Umbilical cord (tissue), 2 donors: ENCODE measurements at places on chromosomes 6 and 20.
A peak's percentile ranks its signal among the peaks of the same experiment; 100 is the strongest.

- DNase-seq = no peak
These were observed 148.3 kb upstream of the TBX18 start for GRCh38 chr6:84912472-84913322.

- no peak for DNase-seq
These were observed 37.5 kb upstream of the NOX3 start for GRCh38 chr6:155493026-155493693.

GRCh38 chr20:46811224-46812084 lies 83.2 kb upstream of the EYA2 start:
- no peak for DNase-seq

DNA sequence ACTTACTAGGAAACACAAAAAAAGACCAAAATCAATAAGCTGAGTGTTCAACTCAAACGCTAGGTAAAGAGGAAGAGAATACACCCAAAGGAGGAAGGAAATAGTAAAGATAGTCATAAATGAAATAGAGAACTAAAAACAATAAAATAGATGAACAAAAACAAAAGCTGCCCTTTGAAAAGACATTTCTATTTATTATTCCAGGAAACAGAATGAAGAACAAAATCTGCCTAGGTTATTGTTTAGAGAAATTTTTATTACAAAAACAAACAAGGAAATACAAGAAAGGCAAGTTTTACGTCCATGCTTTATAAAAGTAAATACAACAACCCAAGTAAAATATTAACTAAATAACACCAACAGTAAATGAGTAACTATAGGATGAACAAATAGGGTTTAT lies 20.1 kb downstream of the HLA-DMB start:
- DNase-seq = no peak

- no peak for DNase-seq
These were observed 60.3 kb downstream of the RNF217 start for GRCh38 chr6:125022391-125022989.

DNA sequence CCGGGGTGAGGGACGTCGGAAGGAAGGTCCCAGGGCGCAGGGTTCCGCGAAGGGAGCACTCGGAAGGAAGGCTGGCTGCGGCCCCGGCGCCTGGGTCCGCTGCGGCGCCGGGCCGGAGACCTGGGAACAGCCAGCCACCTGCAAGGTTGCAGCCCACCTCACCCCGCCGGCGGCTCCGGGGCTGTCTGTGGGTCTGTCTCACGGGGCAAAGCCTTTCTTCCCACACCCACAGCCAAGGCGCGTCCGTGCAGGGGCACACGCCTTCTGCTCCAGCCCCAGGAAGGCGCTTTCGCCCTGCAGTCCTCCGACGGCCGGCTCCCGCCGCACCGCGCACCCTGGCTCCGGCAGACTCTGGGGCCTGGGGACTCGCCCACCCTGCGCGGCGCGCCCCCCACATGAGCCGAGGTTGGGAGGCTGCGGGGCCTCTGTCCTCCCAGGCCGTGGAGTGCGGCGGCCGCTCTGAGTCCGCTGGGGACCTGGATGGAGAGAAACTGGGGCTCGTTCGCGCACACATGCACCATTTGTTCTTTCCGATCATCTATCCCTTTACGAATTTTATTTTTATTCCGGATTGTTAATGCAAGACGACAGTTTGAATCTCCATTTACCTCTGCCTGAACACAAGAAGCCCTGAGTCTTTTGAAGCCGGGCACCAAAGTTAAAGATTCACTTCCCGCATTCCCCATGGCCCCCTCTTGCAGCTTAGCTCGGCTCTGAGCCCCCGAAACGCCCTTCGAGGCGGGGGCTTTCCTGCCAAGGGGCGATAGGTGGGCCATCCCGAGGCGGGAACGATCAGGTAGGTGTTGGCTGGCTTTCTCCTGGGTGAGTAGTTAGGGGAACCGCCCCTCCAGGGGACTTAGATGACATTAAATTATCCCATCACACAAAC lies 4.5 kb upstream of the FOXC1 start:
- no peak for DNase-seq

DNA sequence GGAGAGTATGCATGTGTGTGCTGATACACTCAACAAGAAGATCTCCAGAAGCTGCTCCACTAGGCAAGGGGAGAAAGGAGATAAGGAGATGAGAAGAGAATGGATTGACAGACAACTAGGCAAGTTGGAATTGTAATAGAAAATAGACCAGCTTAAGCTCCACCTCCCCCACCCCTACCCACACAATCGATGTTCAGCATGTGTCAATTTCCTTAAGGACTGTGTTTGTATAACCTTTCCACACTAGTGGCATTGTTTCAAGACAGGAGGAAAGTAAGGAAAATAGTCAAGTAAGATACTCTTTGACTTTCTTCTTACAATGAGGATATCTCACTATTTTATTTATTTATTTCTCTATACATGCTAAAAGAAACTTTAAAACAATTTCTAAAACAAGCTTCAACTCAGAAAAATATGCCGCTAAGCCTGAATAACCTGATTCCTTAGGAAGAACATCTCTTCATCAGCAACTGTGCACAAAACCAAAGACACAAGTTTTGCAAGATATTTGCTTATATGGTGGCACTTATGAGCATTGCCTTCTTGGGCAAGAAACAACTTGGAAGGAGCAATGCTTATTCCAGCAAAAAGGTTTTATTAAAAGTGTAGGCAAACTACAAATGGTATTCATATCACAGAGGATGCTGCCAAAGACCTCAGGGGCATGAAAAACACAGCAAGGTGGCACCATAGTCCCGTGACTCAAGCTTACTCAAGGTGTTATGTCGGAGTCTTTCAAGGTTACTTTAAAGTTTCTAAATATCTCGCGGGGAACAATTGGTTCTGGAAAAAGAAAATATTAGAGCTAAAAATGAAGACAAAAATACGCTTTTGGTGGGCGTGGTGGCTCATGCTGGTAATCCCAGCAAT lies 249.1 kb downstream of the COL12A1 start:
- peak; percentile 40 for DNase-seq

DNA sequence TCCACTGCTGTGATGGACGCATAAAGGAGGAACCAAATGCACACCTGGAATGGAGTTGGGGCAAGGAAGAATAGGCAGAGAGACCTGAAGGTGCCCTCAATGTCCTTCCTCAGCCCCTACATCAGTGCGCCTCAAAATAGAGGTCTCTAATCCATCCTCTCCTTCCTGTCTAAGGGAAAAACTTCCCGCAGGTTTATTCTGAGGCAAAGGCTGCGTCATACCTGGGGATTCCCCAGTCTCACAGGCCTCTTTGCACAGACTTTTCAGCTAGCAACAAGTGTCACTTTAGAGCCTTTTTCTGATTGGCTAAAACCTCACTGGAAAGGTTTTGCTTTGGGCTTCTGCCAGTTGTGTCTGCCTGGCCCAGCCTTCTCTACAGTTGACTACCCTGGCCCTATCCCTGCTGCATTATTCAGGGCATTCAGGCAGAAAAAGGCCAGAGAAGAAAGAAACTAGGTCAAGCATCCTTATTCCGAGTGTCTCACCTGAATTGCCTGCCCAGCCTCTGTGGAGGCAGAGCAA lies 1.8 kb upstream of the HLA-DQB1 start:
- DNase-seq = peak; percentile 34

- DNase-seq = no peak
These were observed 243.5 kb downstream of the SMOC2 start for GRCh38 chr6:168684471-168684870.

DNA sequence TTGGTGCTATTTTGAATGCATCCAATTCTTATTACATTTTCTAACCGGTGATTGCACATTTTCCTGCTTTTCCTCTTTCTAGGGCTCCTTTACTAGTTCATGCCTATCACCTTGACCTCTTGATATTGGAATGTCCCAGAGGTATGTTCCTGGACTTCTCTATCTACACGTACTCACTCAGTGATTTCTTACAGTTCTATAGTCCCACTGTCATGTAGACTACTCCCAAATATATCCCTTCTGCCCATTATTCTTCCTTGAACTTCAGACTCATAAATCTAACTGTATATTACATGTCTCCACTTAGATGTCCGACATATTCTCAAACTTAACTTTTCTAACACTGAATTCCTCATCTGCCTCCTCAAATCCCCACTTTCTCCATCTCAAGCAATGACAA lies 7.2 kb upstream of the AHI1 start:
- DNase-seq = no peak

GRCh38 chr6:14121936-14122344 lies 4.4 kb downstream of the CD83 start:
- DNase-seq = peak; percentile 53

- no peak for DNase-seq
These were observed 79.0 kb downstream of the FIG4 start for GRCh38 chr6:109770047-109770446.

DNA sequence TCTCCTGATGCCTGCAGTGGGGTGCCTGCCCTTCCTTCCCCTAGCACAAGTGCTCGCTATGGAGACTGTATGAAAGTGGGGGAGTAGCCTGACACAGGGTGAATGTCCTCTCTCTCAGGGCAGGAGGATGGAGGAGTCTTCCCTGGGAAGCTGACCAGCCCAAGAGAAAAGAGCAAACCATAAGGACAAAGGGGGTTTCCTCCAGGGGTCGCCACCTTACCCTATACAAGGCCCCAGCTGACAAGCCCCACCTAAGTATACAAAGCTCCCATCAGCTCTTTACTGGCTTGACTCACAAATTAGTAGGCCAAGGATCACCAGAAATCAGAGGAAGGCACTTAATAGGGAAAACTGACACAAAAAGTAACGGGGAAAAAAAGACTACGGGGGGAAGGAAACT lies 54.1 kb downstream of the PLAGL1 start:
- DNase-seq = no peak

DNA sequence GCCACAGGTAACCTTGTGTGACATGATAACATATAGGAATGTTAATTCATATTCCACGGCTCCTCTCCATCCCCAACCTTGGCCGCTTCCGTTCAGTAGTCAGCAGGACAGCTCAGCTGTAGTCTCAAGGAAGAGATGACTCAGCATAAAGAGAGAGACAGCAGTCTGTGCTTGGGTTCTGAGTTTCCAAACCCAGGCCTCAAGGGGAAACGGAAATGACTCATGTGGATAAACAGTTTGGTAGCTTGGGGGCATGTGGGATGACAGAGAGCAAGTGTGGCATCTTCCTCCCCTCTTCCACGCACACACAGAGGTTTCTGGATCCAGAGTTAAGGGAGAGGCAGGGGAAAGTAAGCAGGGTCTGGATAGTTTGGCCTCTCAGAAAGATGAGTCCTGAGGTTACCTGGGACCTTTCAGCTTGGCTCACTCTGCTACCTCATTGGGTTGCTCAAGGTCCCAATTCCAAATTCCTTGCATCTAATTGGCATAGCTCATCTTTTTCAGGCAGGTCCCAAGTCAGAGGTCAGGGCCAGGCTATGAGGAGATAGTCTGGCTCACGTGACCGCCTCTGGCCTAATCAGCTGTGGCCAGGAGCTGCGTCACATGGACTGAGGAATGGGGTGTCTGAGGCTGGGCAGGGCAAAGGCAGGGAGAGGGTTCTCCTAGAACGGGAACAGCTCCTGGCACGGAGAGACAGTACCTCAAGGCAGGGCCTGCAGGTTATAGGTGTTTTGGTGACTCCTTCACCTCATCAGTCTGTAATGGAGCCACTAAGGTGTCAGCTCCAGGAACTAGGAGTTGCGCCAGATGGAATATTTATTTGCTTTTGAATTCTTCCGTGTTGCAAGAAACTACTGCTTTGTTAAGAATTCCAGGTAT lies 36.5 kb upstream of the MLN start:
- DNase-seq = peak; percentile 95

GRCh38 chr6:129790785-129791184 lies 70.3 kb downstream of the TMEM244 start:
- DNase-seq = no peak

DNA sequence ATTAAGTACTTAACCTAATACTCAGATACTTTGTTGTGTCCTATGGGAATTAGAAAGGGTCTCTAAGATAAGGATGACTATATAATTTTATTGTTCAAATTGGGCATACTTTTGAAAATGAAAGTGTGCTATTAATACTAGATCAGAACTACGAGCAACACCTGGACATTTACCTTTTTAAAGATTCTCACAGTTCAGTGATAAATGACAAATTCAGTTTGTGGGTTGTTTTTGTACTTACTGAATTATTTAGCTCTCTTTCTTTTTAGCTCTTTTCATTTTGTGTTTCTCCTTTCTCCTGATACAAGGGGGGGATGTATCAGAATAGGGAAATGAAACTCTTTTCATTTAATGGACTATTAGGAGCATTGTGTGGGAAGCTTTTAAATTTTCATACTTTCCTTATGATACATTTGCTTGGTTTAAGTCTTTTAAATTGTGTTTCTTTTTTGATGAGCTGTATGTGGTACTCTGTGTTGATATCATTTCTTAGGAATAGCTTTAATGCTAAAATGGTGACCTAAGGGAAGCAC lies 47.5 kb downstream of the PHF3 start:
- no peak for DNase-seq

GRCh38 chr6:13859871-13860555 lies 45.7 kb upstream of the MCUR1 start:
- DNase-seq = no peak

DNA sequence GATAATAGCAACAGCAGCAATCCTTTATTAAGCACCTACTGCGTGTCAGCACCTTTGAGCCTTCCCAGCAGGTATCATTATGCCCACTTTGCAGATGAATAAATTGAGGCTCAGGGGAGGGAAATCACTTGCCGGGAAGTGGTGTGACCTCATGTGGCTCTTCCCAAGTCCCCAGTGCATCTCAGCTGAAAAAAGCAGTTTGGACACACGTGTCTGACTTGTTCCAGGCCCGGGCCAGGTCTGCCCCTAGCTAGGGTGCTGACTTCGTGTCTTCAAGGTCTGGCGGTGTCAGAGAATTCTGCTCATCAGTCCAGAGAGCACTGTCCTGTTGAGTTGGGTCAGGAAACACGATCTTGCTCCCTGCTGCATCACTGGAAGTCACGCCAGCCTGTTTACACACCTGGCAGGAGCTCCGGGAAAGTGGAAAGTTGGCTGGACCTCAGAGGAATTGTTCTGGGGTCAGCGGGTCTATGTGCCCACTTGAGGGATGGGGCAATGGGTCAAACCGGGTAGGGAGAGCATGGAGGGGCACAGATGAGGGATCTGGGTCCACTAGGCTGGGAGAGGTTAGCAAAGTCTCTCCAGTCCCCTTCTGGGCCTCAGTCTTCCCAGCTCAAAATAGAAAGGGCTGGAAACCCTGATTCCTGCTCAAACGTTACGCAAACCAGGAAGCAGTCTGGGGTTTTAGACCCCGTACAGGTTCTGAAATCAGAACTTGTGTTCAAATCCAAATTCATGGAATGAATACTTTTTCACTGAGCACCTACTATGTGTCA lies 10.5 kb downstream of the SLC13A3 start:
- no peak for DNase-seq

GRCh38 chr6:104201557-104201956 lies 658.2 kb downstream of the HACE1 start:
- no peak for DNase-seq

DNA sequence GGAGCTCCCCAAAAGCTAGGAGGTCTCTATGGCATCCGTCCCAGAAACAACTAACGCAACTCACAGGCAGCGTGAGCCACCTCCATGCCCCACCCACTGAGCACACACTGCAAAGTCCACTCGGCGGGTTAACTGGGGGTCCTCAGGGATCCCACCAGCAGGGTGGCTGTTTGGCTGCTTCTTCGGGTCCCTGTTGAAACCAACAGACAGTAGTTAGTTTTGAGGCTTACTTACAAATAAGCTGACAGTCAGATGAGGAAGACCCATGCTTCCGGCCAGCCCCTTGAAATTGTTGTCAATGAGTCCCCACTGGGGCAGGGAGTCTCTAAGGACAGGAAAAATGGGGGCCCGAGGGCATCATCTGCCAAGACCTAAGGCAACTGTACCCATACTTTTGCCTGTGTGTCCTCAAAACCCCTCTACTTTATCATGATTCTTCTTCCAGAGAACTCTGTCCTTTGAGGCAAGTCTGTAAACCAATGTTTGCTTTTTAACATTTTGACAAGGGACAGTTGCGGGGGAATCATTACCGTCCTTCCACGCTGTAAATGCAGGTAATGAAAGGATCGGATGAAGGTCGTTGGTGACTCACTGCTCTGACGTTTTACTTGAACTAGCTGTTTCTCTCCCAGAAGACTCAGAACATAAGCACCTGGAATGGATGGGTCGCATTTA lies 2.2 kb upstream of the PCK1 start:
- no peak for DNase-seq
